Colonic mucosa (tissue), 4 donors: ENCODE measurements at places on chromosomes 6 and 20. TPM values are rescaled to one million over a fixed set of nuclear protein-coding genes. Genes with fewer than 3 reads are reported as not detected.

SULF2 gene
- 153 TPM for total RNA-seq

SLC12A5 gene
- 0.96 TPM for total RNA-seq

NKX2-2 gene
- total RNA-seq = 1.6 TPM

PSORS1C2 gene
- not detected for total RNA-seq

DDX43 gene
- not detected for total RNA-seq

CLPSL1 gene
- total RNA-seq = not detected

PTK7 gene
- 15.1 TPM for total RNA-seq

SPATA25 gene
- 1.5 TPM for total RNA-seq

BTBD9 gene
- total RNA-seq = 15.3 TPM

MAPK14 gene
- total RNA-seq = 62.2 TPM

TCP11 gene
- total RNA-seq = not detected

AVP gene
- not detected for total RNA-seq

SLC26A8 gene
- total RNA-seq = not detected

PLTP gene
- 36.2 TPM for total RNA-seq

EYS gene
- 0.82 TPM for total RNA-seq

GRIK2 gene
- 0.50 TPM for total RNA-seq

ATXN1 gene
- total RNA-seq = 41.9 TPM

SCUBE3 gene
- 0.74 TPM for total RNA-seq

SLC22A2 gene
- not detected for total RNA-seq
